ENCODE measurements at places on chromosomes 2 and 18.

DNA sequence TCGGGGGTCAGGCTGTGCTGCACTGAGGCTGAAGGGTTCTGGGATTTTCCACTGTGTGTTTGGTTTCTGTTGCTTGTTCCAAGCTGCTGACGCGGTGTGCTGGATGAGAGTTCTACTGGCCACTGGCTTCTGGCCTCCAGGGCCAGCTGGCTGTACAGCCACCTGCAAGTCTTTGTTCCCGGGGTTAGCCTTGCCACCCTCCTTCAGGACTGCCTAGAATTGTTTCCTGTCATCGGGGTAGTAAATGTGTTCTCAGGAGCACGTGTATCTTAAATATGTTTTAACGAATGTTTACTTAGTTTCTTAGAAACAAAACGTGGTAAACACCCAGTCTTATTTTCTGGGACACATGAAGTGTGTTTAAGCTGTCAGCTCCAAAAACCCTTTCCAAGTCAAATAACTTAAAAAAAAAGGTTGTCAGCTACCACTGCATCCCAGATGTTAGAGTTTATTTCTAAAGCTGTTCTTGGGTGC, 231.2 kb downstream of the AGAP1 start:
- H3K27ac ChIP-seq: no peak overlapping the region
- DNase-seq: no peak
- H3K36me3 ChIP-seq: no peaks in the 10 kb centered on the region

GRCh38 chr2:203185864-203186263, 53.0 kb upstream of the CYP20A1 start:
- H3K4me3 ChIP-seq: no peak overlapping the region
- DNase-seq: no peak
- peaks cover 4% of the 10 kb centered on the region for H3K36me3 ChIP-seq
- no peaks in the 10 kb centered on the region for H3K4me1 ChIP-seq

DNA sequence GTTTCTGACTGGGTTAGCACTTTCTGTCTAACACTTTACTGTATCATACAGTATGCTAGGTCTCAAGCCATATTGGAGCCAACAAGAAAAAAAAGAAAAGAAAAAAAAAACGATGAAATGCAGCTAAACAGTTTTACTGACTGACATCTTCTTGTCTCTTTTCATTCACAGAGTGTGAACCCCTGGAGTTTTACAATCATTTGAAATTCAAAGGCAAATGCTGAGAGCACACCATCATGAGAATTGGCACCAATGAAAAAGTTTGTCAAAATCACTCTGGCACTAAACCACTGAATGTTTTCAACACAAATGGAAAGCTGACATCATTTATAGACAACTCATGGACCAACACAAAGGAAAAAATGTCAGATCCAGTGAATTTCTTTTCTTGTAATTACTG, 513.3 kb downstream of the LRRTM4 start:
- no peak overlapping the region for H3K4me3 ChIP-seq
- no peak for DNase-seq
- no peak overlapping the region for H3K27ac ChIP-seq
- no peaks in the 10 kb centered on the region for H3K27me3 ChIP-seq

GRCh38 chr2:46778511-46778910, 137.1 kb downstream of the MCFD2 start:
- no peak for DNase-seq
- no peak overlapping the region for H3K27ac ChIP-seq
- H3K4me1 ChIP-seq: no peaks in the 10 kb centered on the region
- peaks cover 2% of the 10 kb centered on the region for H3K27me3 ChIP-seq

DNA sequence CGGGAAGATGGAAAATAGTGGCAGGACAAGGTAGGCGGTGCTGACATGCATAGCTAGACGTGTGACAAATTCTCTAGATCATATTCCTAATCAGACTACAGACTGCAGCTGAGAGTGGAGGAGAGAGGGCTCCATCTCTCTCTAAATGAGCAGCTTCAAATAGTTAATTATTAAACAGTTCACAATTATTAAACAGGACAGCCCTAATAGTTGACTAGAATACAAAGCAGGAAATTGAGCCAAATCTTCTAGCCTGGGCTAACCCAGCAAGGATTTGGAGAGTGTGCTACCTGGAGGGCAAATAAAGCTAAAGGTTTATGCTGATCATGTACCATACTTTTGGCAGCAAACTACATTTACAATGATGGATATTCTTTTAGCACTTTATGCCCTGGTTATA, 54.4 kb upstream of the CWC22 start:
- no peaks in the 10 kb centered on the region for H3K36me3 ChIP-seq
- no peaks in the 10 kb centered on the region for H3K27me3 ChIP-seq
- no peak overlapping the region for H3K4me3 ChIP-seq
- no peak for DNase-seq
